Muscle of leg (tissue), 16 donors: ENCODE measurements at places on chromosomes 3 and 15.
A peak's percentile ranks its signal among the peaks of the same experiment; 100 is the strongest.

DNA sequence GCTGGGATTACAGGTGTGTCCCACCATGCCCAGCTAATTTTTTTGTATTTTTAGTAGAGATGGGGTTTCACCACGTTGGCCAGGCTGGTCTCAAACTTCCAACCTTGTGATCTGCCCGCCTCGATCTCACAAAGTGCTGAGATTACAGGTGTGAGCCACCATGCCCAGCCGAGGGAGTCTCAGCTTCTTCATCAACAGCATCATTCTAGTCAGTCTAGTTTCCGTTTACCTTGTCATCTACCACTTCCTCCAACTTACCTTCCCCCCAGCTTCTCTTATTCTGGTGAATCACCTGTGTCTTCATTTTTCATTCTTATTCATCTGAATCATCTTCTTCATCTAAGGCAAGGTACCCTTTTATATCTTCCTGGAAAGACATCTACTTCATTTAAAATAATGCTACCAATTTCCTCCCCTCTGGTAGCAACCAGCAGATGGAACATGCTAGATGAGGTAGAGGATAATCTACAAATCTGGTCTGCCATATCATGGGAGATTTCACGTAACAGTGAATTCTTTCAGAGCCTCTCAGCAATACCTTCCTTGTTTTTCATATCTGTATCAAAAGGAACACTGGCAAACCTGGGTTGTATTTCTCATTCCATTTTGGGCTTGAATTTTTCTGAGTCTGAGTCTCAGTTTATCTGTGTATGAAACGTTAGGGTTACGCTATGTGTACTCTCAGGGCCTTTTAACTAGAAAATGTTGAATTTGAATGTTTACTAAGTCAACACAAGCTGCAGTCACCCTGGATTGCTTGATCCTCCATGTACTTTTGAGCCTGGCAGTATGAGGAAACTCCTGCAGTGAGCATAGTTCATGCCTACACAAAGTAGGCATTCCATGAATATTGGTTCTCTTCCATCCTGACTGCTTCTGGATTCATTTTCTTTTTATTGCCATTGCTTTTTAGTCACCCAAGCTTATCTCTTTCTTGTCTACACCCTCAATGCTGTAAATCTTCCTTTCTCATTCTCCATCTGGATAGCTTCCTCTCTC lies 16.8 kb downstream of the LPP start:
- DNase-seq, result no peak

DNA sequence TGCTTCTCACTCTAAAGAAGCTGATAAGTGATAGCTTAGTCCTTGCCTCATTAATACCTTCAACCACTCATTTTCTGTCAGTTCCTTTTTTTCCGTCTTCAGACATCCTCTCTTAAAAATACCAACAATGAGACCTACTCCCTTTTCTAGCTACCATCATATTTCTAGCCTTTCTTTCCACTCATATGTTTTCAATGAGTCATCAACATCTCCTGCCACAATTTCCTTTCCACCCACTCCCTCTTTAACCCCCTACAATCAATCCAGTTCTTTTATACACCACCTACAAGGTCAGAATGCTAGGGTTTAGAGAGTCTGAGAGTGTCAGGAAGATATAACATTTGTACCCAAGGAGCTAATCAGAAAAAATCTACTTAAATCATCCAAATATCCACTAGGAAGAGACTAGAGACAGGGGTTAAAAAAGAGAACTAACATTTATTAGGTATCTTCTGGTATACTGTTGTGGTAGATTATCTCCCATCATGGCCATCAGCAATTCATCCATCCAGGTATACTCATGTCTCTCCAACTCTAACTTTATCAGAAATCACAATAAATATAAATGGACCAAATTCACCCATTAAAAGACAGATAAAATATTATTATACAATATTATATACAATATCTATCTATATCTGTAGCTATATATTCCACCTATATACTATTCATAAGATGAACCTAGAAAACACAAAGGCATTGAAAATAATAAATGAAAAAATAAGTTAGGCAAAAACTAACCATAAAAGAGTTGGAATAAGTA lies 42.5 kb downstream of the MYLK start:
- no peak for DNase-seq

DNA sequence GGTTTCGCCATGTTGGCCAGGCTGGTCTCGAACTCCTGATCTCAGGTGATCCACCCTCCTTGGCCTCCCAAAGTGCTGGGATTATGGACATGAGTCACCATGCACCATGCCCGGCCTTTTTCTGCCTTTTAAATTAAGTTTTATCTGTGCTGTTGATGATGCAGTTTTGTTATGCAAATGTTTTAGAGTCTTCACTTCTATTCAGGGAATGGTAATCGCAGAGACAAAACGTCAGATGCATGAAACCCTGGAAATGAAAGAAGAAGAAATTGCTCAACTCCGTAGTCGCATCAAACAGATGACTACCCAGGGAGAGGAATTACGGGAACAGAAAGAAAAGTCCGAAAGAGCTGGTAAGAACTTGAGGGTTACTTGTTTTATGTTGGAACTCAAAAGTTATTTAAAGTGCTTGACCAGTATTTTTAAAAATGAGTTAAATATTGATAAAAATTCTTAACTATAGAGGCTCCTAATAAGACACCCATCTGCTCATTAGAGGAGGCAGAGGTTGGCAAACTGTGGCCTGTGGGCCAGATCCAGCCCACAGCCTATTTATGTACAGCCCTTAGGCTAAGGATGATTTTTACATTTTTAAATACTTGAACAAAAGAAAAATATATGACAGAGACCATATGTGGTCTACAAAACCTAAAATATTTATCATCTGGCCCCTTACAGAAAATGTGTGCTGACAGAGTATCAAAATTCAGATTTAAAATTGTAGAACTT lies 127.8 kb upstream of the LRRFIP2 start:
- no peak for DNase-seq

- DNase-seq, result no peak
Observed at GRCh38 chr15:101276501-101277037, 716 bp downstream of the SELENOS start.

GRCh38 chr15:100802421-100803170 lies 77.0 kb upstream of the ALDH1A3 start:
- no peak for DNase-seq

- DNase-seq, result no peak
Observed at GRCh38 chr3:80543154-80543553, 775.4 kb upstream of the ROBO1 start.

- DNase-seq, result no peak
Observed at GRCh38 chr3:184741259-184741556, 29.3 kb upstream of the MAGEF1 start.

GRCh38 chr15:91946075-91946474 lies 92.6 kb downstream of the SLCO3A1 start:
- DNase-seq, result no peak

GRCh38 chr3:48716508-48716981 lies 476 bp downstream of the IP6K2 start:
- DNase-seq, result peak; percentile 55

DNA sequence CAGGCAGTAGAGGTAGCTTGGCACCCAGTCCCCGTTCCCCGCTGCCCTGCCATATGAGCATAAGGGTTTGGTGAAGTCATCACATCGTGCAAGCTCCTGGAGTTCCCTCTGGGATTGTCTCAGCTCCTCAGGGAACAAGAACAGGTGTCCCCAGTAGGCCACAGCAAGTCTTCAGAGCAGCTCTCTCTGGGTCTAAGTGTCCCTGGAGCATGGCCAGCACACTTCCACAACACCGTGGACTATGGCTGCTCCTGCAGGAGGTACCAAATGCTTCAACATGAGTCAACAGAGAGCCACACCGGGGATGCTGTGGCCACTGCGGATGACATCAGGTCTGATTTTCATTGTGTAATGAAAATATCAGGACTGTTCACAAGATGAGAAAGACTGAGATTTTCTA lies 23.1 kb downstream of the ABHD6 start:
- DNase-seq, result peak; percentile 33

- DNase-seq, result no peak
Observed at GRCh38 chr15:77179541-77179998, 108.7 kb upstream of the TSPAN3 start.

- no peak for DNase-seq
Observed at GRCh38 chr15:48781017-48781416, 29.9 kb downstream of the CEP152 start.

GRCh38 chr3:183255348-183255730 lies 2.3 kb downstream of the B3GNT5 start:
- DNase-seq, result peak; percentile 9

DNA sequence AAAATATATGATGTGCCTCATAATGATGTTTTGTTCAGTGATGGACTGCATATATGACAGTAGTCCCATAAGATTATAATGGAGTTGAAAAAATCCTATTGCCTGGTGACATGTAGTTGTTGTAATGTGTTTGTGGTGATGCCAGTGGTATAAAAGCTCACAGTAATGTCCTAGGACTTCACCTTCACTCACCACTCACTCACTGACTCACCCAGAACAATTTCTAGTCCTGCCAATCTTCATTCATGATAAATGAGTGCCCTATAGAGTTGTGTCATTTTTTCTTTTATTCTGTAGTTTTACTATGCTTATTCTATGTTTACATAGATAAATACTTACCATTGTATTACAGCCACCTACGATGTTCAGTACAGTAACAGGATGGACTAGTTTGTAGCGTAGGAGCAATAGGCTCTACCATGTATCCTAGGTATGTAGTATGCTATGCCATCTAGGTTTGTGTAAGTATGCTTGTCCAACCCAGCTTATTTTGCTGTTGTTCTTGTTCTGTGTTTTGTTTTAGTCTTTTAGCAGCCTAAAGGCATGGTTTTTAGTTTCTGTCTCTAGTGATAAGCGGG lies 88.5 kb upstream of the LRRFIP2 start:
- DNase-seq, result no peak

DNA sequence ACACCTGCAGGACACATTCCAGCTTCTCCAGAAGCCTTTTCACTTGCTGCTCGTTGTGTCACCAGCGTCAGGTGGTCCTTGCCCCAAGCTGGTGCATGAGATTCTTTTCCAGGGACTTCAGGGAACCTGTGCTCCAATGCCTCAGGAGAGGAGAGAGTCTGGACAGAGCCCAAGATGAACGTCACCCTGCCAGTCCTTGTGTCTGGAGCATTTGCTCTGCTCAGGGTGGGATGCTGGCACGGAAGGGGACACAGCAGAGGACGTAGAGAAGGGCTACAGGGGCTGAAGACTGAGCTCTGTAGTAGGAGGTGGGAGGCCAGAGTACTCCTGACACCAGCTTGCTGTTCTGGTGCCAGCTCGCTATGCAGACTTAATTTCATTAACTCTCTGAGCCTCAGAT lies 262.1 kb downstream of the XXYLT1 start:
- DNase-seq, result no peak

DNA sequence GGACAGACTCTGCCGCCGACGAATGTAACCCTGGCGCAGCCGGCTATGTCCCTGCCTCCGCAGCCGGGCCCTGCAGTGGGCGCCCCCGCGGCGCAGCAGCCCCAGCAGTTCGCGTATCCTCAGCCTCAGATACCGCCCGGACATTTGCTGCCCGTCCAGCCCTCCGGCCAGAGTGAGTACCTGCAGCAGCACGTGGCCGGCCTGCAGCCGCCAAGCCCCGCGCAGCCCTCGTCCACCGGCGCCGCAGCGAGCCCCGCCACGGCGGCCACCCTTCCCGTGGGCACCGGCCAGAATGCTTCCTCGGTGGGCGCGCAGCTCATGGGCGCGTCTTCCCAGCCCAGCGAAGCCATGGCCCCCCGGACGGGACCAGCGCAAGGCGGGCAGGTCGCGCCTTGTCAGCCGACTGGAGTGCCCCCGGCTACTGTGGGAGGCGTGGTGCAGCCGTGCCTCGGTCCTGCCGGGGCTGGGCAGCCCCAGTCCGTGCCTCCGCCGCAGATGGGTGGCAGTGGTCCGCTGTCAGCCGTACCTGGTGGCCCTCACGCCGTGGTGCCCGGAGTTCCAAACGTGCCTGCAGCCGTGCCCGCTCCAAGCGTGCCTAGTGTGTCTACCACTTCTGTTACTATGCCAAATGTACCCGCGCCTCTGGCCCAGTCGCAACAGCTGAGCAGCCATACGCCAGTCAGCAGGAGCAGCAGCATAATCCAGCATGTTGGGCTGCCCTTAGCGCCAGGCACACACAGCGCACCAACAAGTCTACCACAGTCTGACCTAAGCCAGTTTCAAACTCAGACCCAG lies 2.4 kb downstream of the TSC22D2 start:
- peak; percentile 80 for DNase-seq

GRCh38 chr3:32820430-32820829 lies 2.6 kb downstream of the TRIM71 start:
- DNase-seq, result no peak

DNA sequence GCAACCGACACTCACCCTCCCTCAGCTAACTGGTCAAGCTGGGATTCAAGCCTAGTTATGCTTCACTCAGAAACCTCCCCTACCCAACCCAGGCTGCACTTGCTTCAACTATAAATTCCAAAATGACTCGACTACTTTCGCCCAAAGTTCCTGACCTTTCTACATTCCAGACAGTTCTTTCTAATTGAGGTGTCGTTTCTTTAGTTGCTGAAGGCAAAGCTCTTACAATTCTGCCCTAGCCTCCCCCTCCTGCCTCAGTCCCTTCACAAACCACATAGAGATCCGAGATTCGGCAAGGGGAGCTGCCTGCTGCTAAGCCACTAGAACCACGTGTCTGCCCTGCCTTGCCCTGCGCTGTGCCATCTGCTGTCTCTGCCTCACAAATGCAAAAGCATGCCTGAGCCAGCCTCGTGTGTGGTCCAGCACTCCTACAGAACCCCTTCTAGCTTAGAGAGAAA lies 74.7 kb upstream of the SH3GL3 start:
- DNase-seq, result peak; percentile 22

DNA sequence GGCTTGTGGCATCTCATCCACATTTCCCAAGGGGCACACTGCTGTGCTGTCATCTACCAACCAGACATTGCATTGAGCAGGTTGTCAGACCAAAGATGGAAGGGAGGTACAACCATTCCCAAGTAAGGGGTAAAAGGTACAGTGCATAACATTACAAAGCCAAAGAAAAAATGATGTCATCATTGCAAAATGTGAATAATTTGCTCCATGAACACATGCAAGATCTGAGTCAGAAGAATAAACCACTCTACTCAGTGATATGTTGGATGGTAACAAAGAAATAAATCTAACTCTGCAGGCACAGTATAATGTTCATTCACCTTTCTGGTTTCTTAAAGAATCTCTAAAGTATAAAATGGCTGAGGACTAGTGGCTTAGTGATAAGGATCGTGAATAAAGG lies 202.7 kb downstream of the MAGI1 start:
- DNase-seq, result no peak

GRCh38 chr3:142285083-142285517 lies 59.7 kb upstream of the GK5 start:
- no peak for DNase-seq

GRCh38 chr15:93250209-93250608 lies 161.2 kb upstream of the RGMA start:
- DNase-seq, result peak; percentile 41
